Sigmoid colon (tissue), 7 donors: ENCODE measurements at places on chromosomes 2 and 18.

- DNase-seq = no peak
Measured at GRCh38 chr2:145797692-145798091, 1277.8 kb upstream of the ZEB2 start.

DNA sequence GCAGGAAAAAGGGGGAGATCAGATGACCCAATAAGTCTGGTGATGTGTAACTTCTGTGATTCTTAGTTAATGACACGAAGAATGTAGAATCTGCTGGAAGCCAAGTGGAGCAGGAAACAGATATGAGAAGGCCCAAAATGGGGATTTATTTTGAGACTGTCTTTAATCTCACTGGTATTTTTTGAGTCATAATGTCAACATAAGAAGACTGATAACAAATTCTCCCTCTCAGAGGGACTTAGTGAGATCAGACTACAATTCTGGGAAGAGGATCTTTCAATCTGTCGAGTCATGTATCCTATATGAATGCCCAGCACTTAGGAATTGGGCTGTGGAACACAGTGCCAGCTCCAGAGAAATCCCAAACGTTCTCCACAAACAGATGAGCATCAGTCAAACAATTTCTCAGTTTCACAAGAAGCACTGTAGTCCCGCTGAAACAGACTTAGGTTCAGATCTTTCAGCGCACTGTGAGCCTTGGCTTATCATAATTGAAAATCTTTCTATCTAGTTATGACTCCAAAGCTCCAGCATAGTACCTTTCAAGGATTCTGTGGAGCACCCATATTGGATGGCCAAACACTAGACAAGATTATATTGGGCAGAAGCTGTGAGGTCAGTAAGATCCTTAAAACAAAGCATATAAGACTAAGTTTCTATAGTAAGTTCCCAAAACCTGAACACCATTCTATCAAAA, 738.2 kb downstream of the LRP1B start:
- no peak for DNase-seq

- no peak for DNase-seq
Measured at GRCh38 chr18:58291131-58291530, 247.1 kb downstream of the NEDD4L start.

- no peak for DNase-seq
Measured at GRCh38 chr2:44275927-44276303, 635 bp downstream of the SLC3A1 start.

- DNase-seq = peak; percentile 42
Measured at GRCh38 chr2:120437604-120438000, 91.7 kb downstream of the INHBB start.

DNA sequence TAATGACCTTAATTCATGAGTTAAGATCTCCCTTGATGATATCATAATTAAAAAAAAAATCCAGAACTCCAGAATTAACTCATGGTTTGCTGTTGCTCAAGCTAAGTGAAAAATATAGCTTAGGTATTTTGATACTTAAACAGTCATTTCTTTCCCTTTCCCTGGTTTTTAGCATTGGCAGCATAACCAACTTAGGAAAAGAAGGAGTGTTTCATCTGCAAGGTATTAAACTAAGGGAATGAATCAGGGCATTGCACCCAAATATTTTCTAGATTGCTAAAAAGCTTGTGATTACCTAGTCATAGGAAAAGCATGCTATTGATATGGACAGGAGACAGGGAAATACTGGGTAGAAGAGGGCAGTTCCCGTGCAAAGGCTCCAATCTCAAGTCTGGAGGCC, 207.2 kb downstream of the LRP1B start:
- DNase-seq = no peak

DNA sequence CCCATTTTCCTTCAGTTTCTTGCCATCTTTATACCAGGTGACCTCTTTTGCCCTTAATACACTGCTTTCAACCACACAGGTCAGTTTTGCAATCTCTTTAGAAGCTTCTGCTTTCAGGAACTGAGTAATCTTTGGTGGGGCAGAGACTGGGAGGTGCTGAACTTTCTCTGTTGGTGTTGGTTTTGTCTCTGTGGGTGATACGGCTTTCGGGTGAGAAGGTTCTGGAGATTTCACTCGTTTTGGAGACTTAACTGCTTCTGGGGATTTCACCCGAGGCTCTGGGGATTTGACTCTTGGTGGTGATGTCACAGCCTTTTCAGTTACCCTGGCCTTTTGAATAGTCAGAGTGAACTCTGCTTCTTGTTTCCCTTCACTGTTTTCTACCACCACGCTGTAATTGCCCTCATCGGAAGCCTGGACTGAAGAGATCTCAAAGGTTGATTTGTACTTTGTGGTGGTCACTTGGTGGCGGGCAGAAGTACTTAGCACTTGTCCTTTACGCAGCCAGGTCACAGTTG, 50.4 kb downstream of the PLEKHA3 start:
- no peak for DNase-seq

- no peak for DNase-seq
Measured at GRCh38 chr2:53182601-53183000, 585.0 kb upstream of the CHAC2 start.

GRCh38 chr2:118988706-118989105, 46.7 kb downstream of the MARCO start:
- DNase-seq = no peak

DNA sequence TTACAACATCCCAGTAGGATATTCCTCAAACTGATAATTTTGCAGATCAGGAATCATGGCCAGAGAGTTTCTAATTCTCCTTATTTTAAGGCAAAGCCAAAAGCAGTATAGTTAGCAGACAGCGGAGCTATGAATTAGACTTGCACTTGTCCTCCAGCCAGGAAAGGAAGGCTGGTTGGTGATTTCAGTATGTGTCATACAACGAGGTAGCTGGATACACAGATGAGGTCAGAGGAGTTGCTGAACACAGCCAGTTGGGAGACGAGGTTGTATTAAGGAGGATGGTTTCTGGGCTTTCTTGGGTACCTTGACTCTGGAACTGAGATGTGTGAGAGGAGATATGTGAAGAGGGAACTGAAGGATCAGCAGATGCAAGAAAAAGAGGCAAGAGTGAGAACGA, 185.2 kb downstream of the SOX11 start:
- no peak for DNase-seq

- no peak for DNase-seq
Measured at GRCh38 chr18:40249390-40250080, 1705.5 kb upstream of the PIK3C3 start.

GRCh38 chr18:61503688-61504087, 170.5 kb downstream of the CDH20 start:
- DNase-seq = no peak

- no peak for DNase-seq
Measured at GRCh38 chr2:30385327-30385726, 61.7 kb upstream of the LCLAT1 start.

GRCh38 chr2:238379096-238379810, 47.5 kb upstream of the ASB1 start:
- no peak for DNase-seq

DNA sequence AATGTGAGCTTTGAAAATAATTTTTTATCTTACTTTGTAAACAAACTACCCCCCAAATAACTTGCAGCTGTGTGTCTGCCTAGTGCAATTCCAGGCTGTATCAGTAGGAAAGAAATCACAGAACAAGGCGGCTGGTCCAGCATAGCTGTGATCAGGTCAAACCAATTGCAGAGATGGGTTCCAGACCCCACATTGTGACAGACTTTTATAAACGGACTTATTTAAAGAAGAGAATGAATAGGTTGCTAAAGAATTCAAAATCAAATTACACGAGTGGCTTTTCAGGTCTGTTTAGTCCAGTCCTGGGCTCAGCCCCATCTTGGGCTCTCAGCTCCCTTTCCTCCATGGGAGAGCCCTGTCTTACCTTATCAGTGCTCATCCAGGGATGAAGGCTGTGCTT, 11.1 kb downstream of the BMP10 start:
- no peak for DNase-seq

GRCh38 chr18:47901624-47902362, 28.7 kb downstream of the SMAD2 start:
- no peak for DNase-seq

- DNase-seq = no peak
Measured at GRCh38 chr2:62884514-62884913, 166.1 kb upstream of the OTX1 start.

GRCh38 chr2:232888839-232889529, 18.9 kb downstream of the SNORC start:
- DNase-seq = no peak

DNA sequence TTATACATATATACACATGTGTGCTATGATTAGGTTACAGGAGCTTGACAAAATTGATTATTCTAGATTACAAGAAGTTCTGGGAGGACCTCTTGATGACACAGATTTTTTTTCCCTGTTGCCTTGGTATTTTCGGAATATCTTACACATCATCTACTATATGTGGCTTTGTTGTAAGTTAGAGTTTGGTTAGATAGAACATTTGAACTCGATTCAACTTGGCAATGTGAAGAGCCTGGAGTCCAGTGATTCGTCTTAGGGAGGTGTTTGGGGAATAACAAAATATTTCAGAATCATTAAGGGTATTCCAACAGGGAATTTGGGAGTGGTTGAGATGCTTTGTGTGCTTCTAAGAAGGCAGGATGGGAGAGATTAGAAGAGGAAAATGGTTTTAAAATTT, 39.3 kb upstream of the EFEMP1 start:
- DNase-seq = no peak

- DNase-seq = no peak
Measured at GRCh38 chr2:24076849-24077534, 866 bp upstream of the SF3B6 start.

GRCh38 chr18:21602299-21602587, 1.7 kb upstream of the ESCO1 start:
- DNase-seq = no peak

- DNase-seq = no peak
Measured at GRCh38 chr2:46076875-46077274, 220.3 kb upstream of the EPAS1 start.

DNA sequence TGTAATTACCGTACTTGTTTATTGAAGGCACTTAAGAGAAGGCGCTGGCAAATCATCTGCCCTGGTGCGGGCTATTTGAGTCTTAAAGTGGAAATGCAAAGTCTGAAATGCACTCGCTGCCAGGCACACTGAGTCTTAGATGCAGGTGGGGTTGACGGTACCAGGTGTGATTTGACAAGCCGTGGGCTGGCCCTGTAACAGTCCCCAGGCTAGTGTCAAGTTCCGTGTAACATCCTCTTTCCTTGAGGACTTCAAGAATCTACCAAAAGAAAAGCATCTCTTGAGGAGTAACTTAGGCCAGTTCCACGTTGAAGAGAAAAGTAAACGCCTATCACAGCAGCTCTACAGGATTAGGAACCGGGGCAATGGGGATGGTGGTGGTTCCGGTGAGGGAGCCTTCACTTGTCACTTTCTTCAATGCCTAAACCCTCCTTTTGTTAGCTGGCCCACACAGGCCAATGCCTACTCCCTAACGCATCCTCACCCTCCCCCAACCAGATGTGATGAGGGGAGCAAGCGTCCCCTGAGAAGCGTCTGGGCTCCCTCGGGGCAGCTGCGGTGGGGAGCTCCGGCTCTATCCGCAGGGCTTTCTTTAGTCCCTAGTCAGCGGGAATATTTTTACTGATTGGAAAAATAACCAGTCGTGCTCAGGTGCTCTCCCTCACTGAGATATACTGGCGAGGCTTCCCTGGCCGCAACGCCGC, 1.5 kb upstream of the UGP2 start:
- no peak for DNase-seq

DNA sequence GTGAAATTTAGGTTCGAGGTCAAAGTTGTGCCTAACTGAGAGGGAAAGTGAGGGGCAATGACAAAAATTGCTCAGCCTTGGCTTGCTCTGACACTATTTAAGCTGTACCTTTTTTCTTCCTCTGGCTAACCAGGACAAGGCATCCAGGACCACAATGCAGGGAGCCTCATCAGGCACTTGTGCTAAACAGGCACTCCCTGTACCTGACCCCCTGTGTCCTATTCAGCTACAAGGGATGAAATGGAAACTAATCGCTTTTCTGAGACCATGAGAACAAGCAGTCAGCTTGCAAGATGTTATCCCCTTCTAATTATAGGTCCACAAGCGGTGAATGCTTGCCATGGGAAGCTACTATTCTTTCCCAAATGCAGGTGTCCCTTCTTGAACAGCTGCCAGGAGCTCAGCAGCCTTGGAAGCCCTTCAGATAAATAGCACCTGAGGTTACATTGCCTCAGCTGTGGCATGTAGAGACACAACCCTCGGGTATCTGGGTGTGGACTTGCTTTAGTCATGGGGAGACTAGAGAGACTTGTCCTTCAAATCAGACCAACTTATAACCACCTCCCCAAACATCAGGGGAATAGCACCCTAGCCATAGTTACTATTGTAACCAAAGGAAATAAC, 19.1 kb upstream of the ITGA6 start:
- no peak for DNase-seq

GRCh38 chr2:149739171-149739882, 151.8 kb upstream of the MMADHC start:
- DNase-seq = no peak

DNA sequence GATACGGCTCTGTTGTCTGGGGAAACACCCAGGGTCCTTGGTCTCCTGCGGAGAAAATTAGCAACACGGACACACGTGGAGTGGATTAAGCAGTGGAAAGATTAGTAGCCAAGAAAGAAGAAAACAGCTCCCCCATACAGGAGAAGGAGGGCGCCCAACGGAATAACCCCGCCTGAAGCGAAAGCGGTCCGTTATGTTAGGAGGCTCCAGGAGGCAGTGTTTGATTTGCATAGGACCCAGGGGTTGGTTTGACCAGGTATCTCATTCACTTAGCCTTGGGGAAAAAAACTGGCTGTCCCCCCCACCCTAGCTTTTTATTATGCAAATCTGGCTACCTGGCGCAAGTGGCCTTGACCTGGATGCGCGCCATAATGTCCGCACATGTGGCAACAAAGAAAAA, 170.1 kb upstream of the KYNU start:
- DNase-seq = no peak

DNA sequence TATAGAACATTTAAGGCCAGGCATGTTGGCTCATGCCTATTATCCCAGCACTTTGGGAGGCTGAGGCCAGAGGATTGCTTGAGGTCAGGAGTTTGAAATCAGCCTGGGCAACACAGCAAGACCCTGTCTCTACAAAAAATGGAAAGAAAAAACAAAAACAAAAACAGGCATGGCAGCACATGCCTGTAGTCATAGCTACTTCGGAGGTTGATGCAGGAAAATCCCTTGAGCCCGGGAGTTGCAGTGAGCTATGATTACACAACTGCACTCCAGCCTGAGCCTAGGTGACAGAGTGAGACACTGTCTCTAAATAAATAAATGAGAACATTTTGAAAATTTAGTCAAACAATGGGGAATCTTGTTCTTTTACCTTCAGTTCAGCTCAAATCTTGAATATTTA, 12.1 kb upstream of the YES1 start:
- DNase-seq = no peak

GRCh38 chr18:42533009-42533575, 578.1 kb downstream of the PIK3C3 start:
- DNase-seq = no peak

DNA sequence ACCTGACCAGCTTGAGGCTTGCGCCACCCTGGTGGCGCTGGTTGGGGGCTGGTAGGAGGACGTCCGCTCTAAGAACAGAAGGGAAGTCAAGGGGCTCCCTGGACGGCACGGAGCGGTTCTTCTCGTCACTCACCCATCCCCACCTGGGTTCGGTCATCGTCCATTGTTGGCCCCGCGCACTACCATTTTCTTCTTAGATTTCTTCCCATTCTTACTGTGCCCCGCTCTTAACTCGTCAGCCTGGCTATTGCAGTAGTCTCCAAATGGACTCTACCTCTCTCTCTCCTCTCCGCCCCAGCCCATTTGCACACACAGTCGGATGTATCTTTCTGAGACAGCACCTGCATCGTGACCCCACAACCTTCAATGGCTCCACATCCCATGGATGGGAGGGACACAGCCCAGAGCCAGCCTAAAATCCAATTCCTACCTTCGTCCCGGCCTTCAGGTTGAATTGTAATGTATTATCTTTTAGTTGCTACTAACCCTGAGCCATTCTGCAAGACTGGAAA, 814 bp upstream of the RAB1A start:
- no peak for DNase-seq
